Occipital lobe (tissue), 3 donors: ENCODE measurements at places on chromosomes 2 and 18. TPM values are rescaled to one million over a fixed set of nuclear protein-coding genes. Genes with fewer than 3 reads are reported as not detected.

- no peak for DNase-seq
Measured at GRCh38 chr18:75351409-75351808, 76.1 kb downstream of the SMIM21 start.

DNA sequence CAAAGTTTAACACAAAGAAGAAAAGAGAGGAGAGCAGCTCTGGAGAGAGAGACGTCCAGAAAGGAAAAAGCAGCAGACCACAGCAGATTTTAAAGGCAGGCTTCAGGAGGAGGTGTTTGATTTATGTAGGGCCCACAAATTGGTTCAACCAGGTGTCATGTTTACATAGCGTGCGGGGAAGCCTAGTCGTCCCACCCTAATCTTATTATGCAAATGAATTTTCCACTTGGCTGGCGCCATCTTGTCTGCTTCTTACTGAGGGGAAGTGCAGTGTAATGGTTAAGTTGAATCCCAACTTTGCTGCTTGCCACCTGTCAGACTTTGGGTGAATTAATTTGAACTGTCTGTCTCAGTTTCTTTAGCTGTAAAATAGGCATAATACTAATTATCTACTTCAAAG, 282.4 kb upstream of the CYRIA start:
- DNase-seq, result no peak

Gene IFT172
- total RNA-seq, result 28.5 TPM

- DNase-seq, result no peak
Measured at GRCh38 chr18:28735731-28736130, 558.8 kb upstream of the CDH2 start.

- DNase-seq, result no peak
Measured at GRCh38 chr2:228771774-228772173, 499.3 kb downstream of the PID1 start.

Gene MAL
- not detected for total RNA-seq

- no peak for DNase-seq
Measured at GRCh38 chr2:14428056-14428455, 204.5 kb upstream of the LRATD1 start.

Gene LOXL3
- 16.1 TPM for total RNA-seq

GRCh38 chr2:208415255-208415654, 8.7 kb downstream of the PTH2R start:
- no peak for DNase-seq

- no peak for DNase-seq
Measured at GRCh38 chr18:60149316-60149715, 223.3 kb downstream of the MC4R start.

Gene NFU1
- total RNA-seq, result 51.5 TPM

Gene ERCC3
- 43.0 TPM for total RNA-seq

DNA sequence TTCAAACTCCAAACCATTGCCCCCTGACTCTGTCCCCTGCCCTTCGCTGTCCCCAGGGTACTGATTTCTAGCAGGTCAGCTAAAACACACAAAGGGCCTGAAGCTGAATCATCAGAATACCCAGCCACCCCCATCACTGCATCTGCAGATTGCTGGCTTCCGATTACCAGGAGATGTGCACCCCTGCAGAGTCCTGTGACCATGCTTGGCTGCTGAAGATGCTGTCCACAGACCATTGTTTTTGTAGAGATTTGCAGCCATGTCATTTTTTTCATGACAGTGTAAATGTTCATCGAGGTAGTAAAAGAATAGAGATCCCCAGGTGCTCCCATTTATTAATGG, 463.3 kb downstream of the STK39 start:
- no peak for DNase-seq

DNA sequence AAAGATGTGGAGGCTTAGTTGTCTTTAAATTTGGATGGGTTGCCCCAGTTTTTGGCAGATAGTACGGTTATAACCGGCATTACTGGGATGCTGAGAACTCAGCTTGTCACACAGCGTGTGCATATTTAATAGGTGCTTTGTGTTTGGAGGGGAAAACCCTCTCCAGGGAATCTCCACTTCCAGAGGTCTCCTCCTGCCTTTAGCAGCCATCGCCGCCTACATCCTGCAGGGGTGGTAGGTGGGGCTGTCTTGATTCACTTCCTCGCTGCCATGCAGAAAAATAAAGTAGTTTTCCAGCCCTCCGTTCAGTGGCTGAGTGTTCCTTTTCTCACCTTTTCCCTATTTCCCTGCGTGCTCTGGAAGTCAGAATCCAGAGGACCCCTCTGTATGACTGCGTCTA, 76.4 kb downstream of the ITGB1BP1 start:
- no peak for DNase-seq

DNA sequence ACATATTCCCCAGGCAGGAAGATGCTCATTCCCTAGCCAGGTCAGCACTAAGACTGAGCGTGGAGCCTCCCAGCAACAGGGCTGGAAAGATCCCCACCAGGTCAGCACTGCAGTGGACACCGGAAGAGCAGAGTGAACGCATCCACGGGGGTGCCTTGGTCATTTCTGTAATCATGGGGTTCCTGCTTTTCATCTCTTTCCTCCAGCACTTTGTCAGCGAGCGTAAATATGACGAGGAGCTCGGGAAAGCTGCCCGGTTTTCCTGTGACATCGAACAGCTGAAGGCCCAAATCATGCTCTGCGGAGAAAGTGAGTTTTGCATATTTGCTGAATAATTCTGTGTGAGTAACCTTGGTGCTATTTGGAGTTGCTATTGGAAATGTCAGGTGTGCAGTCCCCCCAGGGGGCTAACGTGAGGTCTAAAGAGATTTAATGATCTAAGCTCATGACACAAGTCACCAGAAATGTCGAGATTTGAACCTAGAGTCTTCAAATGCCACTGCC, 40.1 kb downstream of the KCTD18 start:
- no peak for DNase-seq

DNA sequence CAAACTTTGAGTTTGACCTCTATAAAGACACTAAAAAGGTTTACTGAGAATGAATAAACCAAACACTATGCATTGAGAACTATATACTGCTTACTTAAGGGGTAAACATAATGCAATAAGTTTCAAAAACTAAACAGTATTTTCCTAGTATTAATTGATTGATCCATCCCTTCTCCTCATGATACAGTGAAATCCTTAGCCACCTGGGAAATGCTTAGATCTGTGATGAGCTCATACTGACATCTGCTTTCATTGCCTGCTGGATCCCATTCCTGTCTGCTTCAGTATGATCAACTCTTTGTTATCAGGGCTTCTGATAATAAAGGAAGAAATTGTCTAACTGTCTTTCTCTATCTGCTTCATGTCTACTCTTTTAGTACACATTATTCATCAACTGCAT, 74.9 kb upstream of the UBE2E3 start:
- no peak for DNase-seq

Gene PLCL1
- 26.0 TPM for total RNA-seq

DNA sequence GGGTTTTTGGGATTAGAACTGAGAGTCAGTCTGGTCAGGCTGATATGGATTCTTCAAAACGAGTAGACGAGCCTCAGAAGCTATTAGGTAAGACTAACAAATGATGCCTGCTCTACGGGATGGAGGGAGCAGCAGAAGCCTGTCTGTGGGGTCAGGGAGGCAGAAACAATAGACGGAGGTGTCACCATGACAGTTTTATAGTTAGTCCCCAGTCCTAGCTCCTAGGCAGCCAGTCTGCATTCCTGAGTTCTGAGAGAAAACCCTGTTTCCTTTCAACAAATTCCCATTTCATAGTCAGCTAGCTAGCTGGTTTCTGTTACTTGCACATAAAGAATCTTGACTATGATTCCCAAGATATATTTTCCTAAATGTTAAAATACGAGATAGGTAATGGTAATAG, 542.1 kb downstream of the PID1 start:
- no peak for DNase-seq

Gene TLK1
- 30.1 TPM for total RNA-seq

Gene CXCR2
- total RNA-seq, result 2.3 TPM

- no peak for DNase-seq
Measured at GRCh38 chr18:65704046-65704445, 46.8 kb upstream of the CDH7 start.

GRCh38 chr2:233414777-233415570, 60.7 kb downstream of the DGKD start:
- DNase-seq, result no peak

DNA sequence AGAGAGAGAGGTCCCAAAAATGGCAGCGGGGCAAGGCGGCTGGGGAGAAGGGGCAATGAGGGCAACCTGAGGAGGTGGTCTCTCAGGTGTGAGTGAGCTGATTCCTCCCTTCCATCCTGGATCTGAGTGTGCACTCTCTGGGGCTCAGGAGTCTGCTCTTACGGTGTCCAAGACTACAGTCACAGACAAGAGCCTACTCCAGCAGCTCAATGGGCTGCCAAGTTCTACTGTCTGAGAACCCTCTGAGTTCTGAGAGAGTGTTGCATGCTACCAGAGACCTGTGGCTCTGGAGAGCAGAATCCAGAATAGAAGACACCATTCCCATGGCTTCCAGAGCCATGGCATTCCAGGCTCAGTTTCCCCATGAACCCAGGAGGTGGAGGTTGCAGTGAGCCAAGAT, 7.1 kb upstream of the PAX8 start:
- no peak for DNase-seq

- DNase-seq, result no peak
Measured at GRCh38 chr2:96864343-96865091, 5.4 kb downstream of the SEMA4C start.

GRCh38 chr2:28405537-28405936, 12.9 kb downstream of the FOSL2 start:
- no peak for DNase-seq

Gene CSRNP3
- 246 TPM for total RNA-seq

Gene PCARE
- total RNA-seq, result under 0.01 TPM

- DNase-seq, result no peak
Measured at GRCh38 chr2:189391201-189391600, 50.1 kb upstream of the WDR75 start.

Gene ANKRD29
- total RNA-seq, result 1.2 TPM

GRCh38 chr2:65530547-65531320, 98.3 kb upstream of the SPRED2 start:
- DNase-seq, result no peak
